ENCODE measurements at places on chromosomes 6 and 20.

DNA sequence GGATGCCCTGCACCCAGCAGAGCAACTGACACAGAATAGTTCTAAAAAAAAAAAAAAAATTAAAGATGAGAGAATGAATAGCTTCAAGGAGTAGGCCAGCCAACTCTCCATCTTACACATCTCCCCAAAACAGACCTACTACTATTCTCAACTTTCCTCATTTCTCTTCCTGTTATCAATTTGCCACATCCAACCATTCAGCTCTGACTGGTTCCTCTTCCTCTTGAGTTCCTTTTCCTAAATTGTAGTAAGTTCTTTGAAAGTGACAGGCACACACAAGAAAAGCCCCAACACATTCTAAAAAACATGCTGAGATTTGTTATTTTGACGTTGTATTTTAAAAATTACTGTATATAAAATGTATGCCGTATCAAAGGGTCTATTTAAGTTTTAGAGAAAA lies 117.2 kb downstream of the PDSS2 start:
- no peak for DNase-seq

DNA sequence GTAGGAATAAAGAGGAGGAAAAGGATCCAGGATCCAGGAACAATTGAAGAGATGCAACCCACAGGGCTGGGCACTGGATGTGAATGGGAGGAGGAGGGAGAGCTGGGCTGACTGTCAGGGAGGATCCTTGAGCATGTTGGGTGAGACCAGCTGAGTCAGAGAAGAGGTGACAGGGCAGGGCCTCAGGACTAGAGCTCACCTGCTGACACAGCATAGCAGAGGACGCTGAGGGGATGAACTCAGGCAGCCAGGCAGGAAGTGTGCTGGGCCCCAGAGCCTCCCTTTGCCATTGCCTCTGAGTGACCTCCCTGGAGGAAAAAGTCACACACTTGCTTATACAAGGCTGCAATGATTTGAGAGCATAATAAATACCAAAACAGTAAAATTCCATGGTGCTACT lies 72.3 kb downstream of the ZNF133 start:
- no peak for DNase-seq

GRCh38 chr6:1538810-1539478 lies 70.8 kb upstream of the FOXC1 start:
- no peak for DNase-seq

- DNase-seq, result no peak
Observed at GRCh38 chr6:126461045-126461444, 121.1 kb downstream of the CENPW start.

GRCh38 chr20:10682939-10683338 lies 9.1 kb upstream of the JAG1 start:
- DNase-seq, result no peak

GRCh38 chr6:7073082-7073820 lies 34.5 kb upstream of the RREB1 start:
- no peak for DNase-seq

GRCh38 chr6:159606786-159607185 lies 86.3 kb downstream of the SOD2 start:
- no peak for DNase-seq

GRCh38 chr6:16205377-16206144 lies 32.8 kb upstream of the GMPR start:
- DNase-seq, result peak; percentile 24

GRCh38 chr6:137210903-137211302 lies 8.3 kb downstream of the IFNGR1 start:
- DNase-seq, result no peak

GRCh38 chr6:168120390-168121302 lies 41.6 kb upstream of the FRMD1 start:
- no peak for DNase-seq

GRCh38 chr6:30548375-30548774 lies 7.9 kb downstream of the GNL1 start:
- peak; percentile 21 for DNase-seq

All from T1000 (cell line).